ENCODE measurements at places on chromosomes 6 and 20.

DNA sequence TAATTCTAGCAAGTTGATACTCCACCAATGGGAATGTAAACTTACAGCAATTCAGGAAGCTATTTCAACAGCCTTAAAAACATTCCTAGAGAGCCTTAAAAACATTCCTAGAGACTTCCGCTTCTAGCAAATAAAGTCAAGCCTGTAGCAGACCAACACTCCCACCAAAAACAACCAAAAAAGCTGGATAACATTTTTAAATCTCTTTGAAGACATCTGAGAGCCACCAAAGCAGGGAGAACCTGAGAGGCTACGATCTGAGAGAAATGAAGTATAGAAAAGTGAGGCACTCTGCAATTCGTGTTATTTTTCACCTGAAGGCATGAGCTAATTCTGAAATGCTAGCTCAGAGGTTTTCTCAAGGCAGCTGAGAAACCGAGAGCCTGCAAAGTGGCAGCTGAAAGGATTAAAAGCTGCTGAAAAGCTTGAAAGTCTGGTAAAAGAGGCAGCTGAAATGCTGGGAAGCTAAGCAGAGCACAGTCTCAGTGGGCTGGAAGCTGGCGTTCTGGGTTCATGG lies 20.9 kb downstream of the GPR63 start:
- DNase-seq = no peak

- peak; percentile 70 for DNase-seq
Observed at GRCh38 chr6:158849899-158850806, 31.0 kb upstream of the EZR start.

- DNase-seq = no peak
Observed at GRCh38 chr6:21961226-21961625, 335.6 kb downstream of the PRL start.

GRCh38 chr6:3367630-3368029 lies 89.2 kb downstream of the SLC22A23 start:
- DNase-seq = no peak

- DNase-seq = no peak
Observed at GRCh38 chr6:44316481-44316880, 3.3 kb upstream of the AARS2 start.

DNA sequence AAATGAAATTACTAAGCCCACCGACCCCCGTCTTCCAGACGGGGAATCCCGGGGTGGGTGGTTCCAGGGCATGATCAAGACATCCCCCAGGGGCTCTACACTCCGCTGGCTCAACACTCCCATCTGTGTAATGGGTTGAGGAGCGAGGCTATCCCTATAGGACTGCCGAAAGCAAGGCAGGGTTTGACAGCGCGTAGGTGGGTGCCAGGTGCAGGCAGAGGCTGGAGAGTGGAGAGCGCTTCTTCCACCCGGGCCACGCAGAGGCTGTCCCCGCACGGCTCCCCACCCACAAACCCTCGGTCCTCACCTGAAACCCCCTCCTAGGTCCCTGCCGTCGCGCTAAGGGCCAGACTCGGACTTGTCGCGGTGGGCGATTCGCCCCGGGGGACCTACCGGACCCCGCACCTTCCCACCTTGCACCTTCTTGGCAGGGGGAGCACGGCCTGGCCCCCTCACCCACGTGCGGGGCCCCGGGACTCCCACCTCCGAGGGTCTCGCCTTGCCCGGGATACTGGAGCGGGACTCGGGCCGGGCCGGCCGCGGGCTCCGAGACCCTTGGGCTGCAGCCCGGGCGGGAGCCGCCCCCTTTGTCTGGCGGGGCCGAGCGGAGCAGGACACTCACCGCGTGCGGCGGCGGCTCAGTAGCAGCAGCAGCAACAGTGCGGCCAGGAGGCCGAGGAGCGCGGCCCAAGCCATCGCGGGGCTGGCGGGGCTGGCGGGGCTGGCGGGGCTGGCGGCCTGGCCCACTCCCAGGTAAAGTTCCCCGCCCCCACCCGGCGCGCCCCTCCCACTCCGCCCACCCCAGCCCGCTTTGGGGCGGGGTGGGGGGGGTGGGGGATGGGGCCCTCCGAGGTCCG lies at the start of gene PTGIS:
TSS of gene PTGIS (minus strand) at position 717 of the 857 bp plus-strand sequence. CDS start at position 696, 21 bp downstream.
- DNase-seq = no peak

- no peak for DNase-seq
Observed at GRCh38 chr6:88843040-88843439, 120.4 kb downstream of the RNGTT start.

- no peak for DNase-seq
Observed at GRCh38 chr6:126513198-126513597, 173.3 kb downstream of the CENPW start.

- peak; percentile 20 for DNase-seq
Observed at GRCh38 chr6:6221787-6222535, 98.5 kb downstream of the F13A1 start.

DNA sequence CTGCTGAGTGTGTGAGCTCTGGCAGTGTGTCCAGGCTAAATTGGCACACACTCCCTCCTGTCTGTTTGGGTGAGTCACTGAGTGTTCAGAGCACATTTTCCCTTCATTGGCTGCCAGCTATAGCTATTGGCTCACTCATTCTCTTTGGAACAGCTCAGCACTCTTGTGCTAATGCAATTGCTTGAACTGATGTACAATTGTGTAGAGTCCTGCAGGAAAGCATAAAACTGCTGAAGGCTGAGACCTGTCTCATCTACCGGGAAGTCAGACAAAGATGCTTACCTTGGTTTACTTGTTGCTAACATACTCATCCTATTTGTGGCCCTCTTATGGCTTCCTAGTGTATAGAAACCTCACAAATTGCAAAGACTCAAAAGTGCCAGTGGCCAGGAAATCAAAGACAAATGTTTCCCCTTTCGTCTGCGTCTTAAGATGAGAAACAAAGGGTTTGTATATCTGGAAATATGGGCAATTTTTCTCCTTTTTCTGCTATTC lies 351.0 kb downstream of the BCKDHB start:
- no peak for DNase-seq

DNA sequence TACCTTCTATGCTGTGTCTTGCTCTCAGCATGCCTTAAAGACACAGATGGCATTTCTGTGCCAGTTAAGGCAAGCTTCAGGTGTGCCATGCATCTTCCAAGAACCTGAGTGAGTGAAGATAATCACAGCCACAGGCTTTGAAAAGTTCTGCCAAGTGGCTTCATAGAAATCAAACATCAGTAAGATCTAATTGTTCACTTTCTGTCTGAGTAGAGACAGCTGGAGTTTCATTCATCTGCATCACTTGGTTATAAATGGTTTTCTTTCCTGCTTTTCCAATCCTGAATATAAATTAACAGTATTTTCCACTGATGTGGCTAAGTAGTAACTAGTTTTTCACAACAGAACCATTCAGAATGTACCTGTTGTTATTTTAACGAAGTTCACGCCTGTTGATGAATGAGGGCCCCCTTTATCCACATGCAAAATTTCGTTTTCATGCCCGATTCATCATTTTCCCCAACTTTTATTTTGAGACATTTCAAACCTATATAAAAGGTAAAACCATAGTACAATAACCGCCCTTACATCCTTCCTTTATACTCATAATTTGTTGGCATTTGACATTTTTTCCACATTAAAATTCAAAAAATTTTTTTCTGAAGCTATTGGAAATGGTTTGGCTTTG lies 38.6 kb upstream of the KCNG1 start:
- no peak for DNase-seq

- no peak for DNase-seq
Observed at GRCh38 chr6:131575834-131576478, 2.9 kb downstream of the ARG1 start.

DNA sequence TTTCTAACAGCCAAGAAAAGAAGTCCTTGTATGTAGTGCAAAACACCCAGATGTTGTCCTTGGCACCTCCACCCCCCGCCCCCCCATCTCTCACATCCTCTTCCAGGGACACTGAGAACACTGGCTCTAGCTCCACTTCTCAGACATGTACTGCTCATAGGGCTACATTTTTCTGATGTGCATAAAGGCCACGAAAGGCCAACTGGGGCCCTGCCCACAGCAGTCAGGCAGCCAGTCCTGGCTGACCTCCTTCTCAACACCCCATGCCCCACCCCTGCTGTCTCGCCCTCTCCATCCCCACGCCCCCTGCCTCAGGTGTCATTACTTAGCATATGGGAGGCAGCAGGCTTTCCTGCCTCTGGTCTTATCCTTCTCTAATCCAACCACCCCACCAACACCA lies 11.3 kb downstream of the GABRR1 start:
- no peak for DNase-seq

DNA sequence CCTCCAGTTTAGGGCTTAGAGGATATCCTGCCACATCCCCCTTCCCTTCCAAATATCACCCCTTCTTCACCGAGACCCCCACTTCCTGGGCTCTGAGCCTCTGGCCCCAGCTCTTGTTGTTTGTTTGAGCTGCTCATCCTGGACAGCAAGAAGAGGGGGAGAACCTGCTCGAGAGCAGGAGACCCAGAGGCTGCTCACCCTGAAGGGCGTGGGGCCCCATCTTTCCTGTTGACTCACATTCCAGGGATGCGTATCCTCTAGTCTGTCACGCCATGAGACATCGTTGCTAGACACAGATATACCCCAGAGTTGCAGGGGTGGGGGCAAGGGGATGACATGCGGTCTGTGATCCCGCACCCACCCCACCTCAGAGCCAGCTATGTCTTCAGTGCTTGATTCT lies 5.7 kb upstream of the TNXB start:
- DNase-seq = peak; percentile 21

DNA sequence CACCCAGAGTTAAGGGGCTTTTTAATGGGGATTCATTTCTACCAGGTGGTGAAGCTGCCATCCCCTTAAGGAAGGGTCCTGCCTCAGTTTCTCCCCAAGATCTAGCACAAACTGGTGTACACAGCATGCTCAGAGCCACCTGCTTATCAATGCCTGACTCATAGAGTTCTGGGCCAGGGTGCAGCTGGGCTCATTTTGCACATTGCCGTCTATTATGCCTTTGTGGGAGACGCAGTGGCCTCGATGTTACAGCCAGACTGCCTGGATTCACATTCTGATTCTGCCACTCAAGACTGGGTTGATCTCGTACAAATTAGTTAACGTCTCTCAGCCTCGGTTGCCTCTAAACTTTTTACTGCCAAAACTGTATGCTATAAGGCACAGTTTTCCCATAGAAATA lies 365.7 kb downstream of the ZFAND3 start:
- no peak for DNase-seq

DNA sequence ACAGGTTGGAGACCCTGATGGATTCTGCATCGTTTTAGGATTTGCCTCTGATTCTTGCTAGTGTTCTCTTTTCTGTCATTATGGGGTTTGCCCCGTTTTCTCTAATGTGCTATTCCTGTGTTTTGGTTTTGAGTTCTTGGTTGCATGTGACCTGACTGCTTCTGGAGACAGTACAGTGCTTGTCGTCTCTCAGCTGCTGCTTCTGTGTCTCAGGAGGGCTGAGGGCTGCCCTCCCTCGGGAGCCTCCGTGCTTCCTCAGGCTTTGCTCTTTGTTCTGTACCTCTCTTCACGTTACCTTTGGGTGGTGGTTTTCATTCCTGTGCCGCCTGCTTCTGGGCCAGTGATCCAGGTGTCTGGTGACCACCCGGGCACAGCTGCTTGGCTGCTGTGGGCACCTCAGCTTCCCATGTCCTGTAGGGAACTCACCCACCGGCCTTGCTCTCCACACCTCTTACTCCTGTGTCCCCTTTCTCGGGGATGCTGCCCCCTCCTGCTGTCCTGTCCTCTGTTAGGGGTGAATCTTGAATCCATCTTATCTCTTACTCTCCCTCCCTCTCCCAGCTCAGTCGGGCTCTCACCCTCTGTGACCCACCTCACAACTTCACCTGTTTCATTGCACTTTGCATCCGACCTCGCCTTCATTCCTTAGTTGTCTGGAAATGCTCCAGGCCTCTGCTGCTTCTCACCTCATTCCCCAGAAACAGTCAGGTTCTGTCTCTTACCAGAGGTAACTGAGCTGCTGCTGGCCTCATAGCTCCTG lies 33.2 kb downstream of the PANK2 start:
- no peak for DNase-seq

DNA sequence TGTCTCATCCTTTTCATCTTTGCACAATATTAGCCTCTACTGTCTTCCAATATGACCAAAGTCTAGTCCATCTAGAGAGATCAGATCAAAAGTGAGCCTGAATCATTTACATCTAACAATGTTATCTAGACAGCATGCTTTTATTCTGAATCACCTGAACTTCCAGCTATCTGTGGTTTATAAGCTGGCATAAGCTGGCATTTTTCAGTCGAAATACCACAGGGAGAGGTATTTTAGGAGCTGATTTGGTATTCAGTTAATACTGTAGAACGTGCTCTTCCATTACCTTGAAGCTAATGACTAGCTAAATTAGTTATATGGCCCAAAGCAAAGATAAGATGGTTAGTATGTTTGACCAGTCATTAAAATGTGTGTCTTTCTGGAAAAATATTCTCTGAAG lies 188.3 kb upstream of the AGPAT4 start:
- DNase-seq = no peak

- DNase-seq = no peak
Observed at GRCh38 chr6:133408543-133408942, 167.4 kb downstream of the EYA4 start.

DNA sequence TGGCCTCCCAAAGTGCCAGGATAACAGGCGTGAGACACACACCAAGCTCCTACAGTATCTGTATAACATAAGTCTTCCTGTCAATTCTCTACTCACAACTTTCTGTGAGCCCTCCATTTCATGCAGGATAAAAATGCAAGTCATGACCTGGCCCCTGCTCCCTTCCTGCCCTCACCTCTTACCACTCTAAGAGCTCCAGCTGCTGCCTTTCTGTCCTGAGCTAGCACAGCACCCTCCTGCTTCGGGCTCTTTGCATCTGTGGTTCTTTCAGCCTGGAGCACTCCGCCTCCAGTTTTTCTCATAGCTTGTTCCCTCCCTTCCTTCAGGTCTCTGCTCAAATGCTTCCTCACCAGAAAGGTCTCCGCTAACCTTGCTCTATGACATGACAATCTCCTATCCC lies 23.7 kb upstream of the TRPC4AP start:
- DNase-seq = no peak

DNA sequence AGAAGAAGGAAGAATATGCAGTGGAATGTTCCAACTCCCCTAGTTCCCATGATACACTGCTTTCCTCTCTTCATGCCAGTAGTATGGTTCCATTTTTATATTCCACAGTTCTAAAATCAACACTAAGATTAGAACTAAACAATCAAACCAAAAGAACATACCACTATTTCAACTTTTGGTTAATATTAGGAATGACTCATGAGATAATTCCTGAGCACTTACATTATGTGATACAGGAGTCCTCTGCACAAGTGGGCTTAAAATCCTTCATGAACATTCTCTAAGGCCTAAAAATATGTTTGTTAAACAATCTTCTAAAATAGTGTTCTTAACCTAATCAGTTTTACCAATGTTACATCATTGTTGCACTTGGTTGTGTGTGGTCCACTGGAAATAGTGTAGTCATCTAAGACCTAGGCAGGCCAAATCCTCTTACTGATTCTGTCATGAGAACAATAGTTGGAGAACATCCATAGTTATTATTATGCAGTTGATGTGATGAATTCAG lies 30.3 kb upstream of the RCAN2 start:
- no peak for DNase-seq

GRCh38 chr20:54026295-54027064 lies 43.9 kb downstream of the BCAS1 start:
- no peak for DNase-seq

- peak; percentile 78 for DNase-seq
Observed at GRCh38 chr20:63957690-63958441, 1.6 kb upstream of the UCKL1 start.

- DNase-seq = peak; percentile 46
Observed at GRCh38 chr6:150301846-150302519, 66.8 kb upstream of the IYD start.

- DNase-seq = peak; percentile 86
Observed at GRCh38 chr20:433300-433975, 25.3 kb downstream of the RBCK1 start.

GRCh38 chr20:33853507-33853813 lies 42.3 kb downstream of the CHMP4B start:
- peak; percentile 58 for DNase-seq
